Mucosa of descending colon (tissue), 3 donors: ENCODE measurements at places on chromosomes 3 and 15. TPM values are rescaled to one million over a fixed set of nuclear protein-coding genes. Genes with fewer than 3 reads are reported as not detected.

- no peak for DNase-seq
Measured at GRCh38 chr15:47442371-47442770, 274.9 kb upstream of the SEMA6D start.

DNA sequence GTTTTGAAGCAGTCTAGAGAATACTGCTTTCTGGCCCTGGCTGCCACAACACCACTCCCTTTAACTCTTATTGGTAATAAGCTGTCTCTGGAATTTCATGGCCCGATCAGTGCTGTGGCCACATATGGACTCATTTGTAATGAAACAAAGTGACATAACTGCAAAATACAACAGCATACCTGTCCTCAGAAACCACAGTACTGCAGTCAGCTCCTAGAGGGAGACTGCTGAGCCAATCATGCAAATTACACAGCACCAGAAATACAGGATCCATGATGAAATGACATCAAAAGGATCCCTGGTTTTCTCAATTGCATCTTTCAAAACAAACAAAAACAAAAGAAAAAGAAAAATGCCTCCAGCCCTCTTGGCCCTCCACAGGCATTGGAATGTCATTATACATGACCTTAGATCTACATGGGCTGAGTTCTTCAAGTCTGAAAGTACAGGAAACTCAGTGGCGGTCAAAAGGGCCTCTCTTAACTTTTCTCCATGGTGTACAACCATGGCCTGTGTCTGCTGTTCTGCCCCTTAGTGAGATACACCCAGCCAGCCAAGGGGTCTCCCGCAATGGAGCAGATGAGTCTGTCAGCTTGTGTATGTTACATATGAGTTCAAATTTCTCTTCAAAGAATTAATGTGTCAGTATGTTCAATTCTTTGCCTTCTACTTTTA, 24.9 kb upstream of the KBTBD12 start:
- no peak for DNase-seq

SLC2A2 gene
- total RNA-seq: not detected

STIMATE gene
- 9.3 TPM for total RNA-seq

GRCh38 chr3:115623044-115623868, at the start of gene GAP43:
Gene GAP43, plus strand, starts transcription at chr3:115623510. Its CDS starts 180 bp downstream, at chr3:115623690.
- peak; percentile 9 for DNase-seq

CCR8 gene
- not detected for total RNA-seq

DNA sequence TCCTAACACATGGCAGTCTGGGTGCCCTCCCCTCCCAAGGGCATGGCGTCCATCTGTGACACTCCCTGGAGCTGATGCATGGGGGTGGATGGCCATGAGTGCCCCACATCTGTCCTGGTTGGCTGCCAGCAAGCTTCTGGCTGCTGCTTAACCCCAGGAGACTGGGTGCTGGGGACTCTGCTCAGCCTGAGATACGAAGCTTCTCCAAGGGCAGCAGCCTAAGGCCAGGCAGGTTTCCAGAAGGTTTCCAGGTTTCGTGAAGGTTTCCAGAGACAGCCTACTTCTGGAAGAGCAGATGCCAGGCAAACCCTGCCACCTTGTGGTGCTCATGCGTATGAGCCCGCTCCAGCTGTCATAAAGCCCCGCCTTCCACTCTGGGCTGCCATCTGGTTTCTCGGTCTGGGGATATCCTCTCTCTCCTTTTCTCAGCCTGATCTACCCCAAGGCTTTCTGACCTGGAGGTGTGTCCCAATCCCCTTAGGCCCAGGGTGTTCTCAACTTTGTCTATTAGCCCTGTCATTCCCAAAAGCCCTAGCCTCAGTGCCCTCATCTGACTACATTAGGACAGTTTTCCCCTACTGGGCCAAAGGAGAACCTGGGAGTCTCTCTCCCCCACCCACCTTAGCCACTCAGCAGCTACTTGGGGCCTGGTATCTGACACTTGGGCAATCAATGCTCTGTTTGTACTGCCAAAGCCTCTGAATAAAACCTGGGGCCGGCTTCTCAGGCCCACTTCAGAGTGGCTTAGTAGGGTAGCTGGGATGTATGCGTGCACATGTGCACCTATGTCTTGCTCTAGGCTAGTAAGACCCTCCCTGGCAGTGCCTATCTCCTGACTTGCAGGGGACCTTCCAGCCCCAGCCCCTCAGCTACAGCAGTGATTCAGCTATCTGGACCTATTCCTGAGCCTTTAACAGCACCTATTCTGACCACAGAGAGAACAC, 12.0 kb downstream of the MRPL46 start:
- peak; percentile 64 for DNase-seq

GRCh38 chr15:31328969-31329639, 2.5 kb downstream of the KLF13 start:
- peak; percentile 85 for DNase-seq

- DNase-seq: no peak
Measured at GRCh38 chr15:47839233-47839825, 122.0 kb downstream of the SEMA6D start.

DNA sequence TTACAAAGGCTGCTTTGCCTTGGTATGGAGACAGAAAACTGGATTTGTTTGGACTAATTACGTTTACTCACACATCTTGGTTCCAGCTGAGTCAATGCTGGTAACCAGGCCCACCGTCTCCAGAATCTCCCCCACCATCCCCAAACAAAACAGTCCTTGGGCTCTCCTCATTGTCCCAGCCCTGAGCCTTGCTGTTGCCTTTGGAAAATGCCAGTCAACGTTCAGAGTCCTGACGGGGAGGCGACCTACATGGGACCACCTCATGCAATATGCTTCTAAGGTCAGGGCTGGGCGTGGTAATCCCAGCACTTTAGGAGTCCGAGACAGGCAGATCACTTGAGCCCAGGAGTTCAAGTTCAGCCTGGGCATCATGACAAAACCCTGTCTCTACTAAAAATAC, 85.2 kb upstream of the IQSEC1 start:
- no peak for DNase-seq

- no peak for DNase-seq
Measured at GRCh38 chr3:111802163-111802625, 56.9 kb upstream of the PHLDB2 start.

DNA sequence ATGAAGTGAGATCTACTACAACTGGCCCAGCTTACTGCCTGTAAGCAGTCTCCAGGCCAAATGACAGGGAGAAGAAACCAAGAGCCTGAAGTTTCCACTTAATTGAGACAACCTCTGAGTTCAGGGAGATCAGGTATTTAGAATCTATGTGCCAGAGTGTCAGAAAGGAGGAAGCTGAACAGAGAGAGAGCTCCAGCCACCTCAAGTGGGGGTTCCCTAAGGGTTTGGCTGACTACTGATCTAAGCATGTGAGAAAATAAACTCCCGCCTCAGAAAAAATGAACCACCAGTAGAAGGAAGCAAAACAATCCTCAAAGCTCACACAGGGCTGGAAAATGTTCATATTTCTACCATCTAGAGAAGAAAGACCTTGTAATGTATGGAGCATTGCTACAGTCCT, 25.0 kb downstream of the ADAM10 start:
- DNase-seq: no peak

SORD gene
- 31.1 TPM for total RNA-seq

MST1R gene
- total RNA-seq: 153 TPM

TEX55 gene
- not detected for total RNA-seq

DNA sequence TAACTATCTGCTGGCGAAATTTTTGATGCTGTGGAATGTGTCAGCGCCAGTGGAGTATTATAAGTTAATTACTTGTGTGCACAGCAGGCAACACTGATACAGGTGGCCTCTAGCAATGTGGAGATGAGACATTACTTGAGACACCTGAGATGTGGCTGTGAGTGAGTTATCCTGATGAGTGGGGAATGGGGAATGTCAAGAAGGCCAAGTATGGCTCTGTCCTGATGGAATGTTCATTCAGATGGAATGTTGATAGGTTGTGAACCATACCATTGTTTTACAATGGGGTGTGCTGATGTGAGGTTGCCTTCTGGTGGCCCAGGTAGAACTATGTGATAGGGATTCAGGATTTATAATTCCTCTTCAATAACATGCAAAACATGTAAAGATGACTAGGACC, 404.8 kb downstream of the PTPRG start:
- DNase-seq: no peak

HHLA2 gene
- total RNA-seq: 276 TPM

A4GNT gene
- total RNA-seq: not detected

BFSP2 gene
- not detected for total RNA-seq

- DNase-seq: no peak
Measured at GRCh38 chr3:32126305-32127015, 20.0 kb downstream of the GPD1L start.

AP2M1 gene
- 227 TPM for total RNA-seq

MYLK gene
- 175 TPM for total RNA-seq

DNA sequence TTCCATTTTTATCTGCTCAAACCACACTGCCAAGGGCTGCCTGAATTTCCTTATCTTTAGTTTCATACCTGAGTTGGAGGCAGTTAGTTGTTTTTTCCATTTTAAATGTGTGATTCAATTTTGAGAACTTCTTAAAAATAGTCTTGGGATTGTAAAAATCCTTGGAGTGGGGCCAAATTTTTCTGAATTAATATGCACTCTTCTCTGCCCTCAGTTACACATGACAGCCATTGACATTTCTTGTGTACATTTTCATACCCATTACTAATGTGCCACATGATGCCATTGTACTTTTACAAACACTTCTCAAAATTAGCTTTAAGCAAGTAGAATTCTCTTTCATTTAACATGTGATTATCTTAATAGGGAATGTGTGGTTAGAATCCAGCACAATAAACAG, 141.7 kb downstream of the C3orf38 start:
- DNase-seq: no peak
